ENCODE measurements at places on chromosomes 7 and 10. TPM values are rescaled to one million over a fixed set of nuclear protein-coding genes. Genes with fewer than 3 reads are reported as not detected.

The CDHR1 gene
- total RNA-seq = 0.14 TPM

The GDF2 gene
- total RNA-seq = not detected

The RBM20 gene
- 3.1 TPM for total RNA-seq

The MAGI2 gene
- 0.48 TPM for total RNA-seq

The HDAC9 gene
- total RNA-seq = 0.25 TPM

The ZNF804B gene
- total RNA-seq = not detected

The SMKR1 gene
- 10.1 TPM for total RNA-seq

The OR9A2 gene
- not detected for total RNA-seq

The PCDH15 gene
- not detected for total RNA-seq

The MEOX2 gene
- not detected for total RNA-seq

The ARHGEF35 gene
- 0.18 TPM for total RNA-seq

The CACNB2 gene
- not detected for total RNA-seq

All from A549 treated with Mapracorat at 1 μM for 4 hours (cell line).